Heart left ventricle (tissue), 16 donors: ENCODE measurements at places on chromosomes 11 and 22. TPM values are rescaled to one million over a fixed set of nuclear protein-coding genes. Genes with fewer than 3 reads are reported as not detected.

- H3K27me3 ChIP-seq, result no peaks in the 10 kb centered on the region
- no peaks in the 10 kb centered on the region for H3K4me1 ChIP-seq
- peak; percentile 38 for DNase-seq
- no peaks in the 10 kb centered on the region for H3K36me3 ChIP-seq
- H3K27ac ChIP-seq, result no peak overlapping the region
Observed at GRCh38 chr11:10502770-10503169, 38.2 kb downstream of the RNF141 start.

DNA sequence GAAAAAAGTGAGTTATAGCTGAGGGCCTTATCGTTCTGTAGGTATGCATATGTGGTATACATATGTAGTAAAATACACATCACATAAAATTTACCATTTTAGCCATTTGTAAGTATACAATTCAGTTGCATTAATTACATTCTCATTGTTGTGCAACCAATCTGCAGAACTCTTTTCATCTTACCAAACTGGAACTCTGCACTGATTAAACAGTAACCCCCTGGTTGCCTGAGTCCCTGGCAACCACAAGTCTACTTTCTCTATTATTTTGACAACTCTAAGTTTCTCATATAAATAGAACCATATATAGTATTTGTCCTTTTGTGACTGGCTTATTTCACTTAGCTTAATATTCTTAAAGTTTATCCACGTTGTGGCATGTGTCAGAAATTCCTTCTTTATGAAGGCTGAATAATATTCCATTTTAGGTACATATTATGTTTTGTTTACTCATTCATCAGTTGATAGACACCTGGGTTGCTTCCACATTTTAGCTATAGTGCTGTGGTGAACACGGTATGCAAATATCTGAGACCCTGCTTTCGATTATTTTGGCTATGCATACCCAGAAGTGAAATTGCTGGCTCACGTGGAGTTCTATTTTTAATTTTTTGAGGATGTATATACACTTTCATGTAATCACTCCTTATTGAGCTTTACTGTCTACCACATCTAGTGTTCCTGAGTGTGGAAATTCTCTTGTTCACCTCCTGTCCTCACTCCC, 1.6 kb upstream of the DDX10 start:
- H3K4me1 ChIP-seq, result no peaks in the 10 kb centered on the region
- H3K36me3 ChIP-seq, result peaks cover 4% of the 10 kb centered on the region
- H3K27me3 ChIP-seq, result no peaks in the 10 kb centered on the region
- H3K27ac ChIP-seq, result no peak overlapping the region

GRCh38 chr11:17415523-17416104, 27.2 kb upstream of the KCNJ11 start:
- no peak overlapping the region for H3K4me3 ChIP-seq
- H3K4me1 ChIP-seq, result peaks cover 19% of the 10 kb centered on the region
- H3K27me3 ChIP-seq, result no peaks in the 10 kb centered on the region

- H3K27ac ChIP-seq, result no peak overlapping the region
- peak overlapping the region; percentile 43 for H3K4me3 ChIP-seq
- H3K27me3 ChIP-seq, result peaks cover 6% of the 10 kb centered on the region
- no peaks in the 10 kb centered on the region for H3K36me3 ChIP-seq
Observed at GRCh38 chr11:33376331-33377310, 119.4 kb downstream of the HIPK3 start.

GRCh38 chr11:88886796-88887195, 179.0 kb downstream of the GRM5 start:
- DNase-seq, result no peak
- H3K27ac ChIP-seq, result no peak overlapping the region
- H3K36me3 ChIP-seq, result no peaks in the 10 kb centered on the region
- H3K4me1 ChIP-seq, result no peaks in the 10 kb centered on the region

GRCh38 chr11:34197256-34197655, 91.8 kb downstream of the NAT10 start:
- no peak overlapping the region for H3K4me3 ChIP-seq
- H3K4me1 ChIP-seq, result no peaks in the 10 kb centered on the region
- no peaks in the 10 kb centered on the region for H3K36me3 ChIP-seq
- H3K27ac ChIP-seq, result no peak overlapping the region
- no peaks in the 10 kb centered on the region for H3K27me3 ChIP-seq

DNA sequence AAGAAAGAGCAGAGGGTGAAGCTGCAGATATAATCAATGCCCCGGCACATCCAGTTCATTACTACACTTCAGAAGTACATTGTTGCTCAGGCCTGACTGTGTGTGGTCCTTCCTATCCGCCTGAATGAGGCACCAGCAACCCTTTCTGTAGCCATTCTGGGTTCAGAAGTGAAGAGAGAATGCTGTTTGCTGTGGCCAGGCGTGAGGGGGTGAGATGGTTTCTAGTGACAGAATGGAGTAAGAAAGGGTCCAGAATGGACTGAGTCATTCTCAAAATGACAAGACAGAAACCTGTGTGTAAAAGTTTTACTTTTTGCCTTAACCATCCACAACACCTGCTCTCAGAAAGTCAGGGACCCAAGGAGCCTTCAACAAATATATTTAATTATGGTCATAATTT, 334.8 kb downstream of the GUCY1A2 start:
- no peak overlapping the region for H3K27ac ChIP-seq
- no peaks in the 10 kb centered on the region for H3K27me3 ChIP-seq
- no peak overlapping the region for H3K4me3 ChIP-seq

DNA sequence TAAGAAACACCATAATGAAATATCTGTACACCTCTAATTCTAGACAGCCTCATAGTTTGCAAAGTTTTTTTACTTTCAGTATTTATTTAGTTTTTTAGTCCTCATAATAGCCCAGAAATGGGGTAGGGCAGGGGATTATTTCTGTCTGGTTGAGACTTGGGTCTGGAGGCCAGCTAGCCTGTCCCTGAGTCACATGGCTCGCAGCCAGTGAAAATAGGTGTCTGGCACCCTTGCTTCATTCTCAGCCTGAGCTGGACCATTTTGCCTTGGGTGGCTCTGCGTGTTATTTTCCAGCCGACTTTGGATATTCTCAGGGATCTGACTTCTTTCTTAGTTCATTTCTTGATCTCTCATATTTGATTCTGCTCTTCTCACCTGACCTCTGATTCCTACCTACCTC, 123.9 kb upstream of the NARS2 start:
- no peak overlapping the region for H3K4me3 ChIP-seq
- no peak overlapping the region for H3K27ac ChIP-seq
- no peaks in the 10 kb centered on the region for H3K36me3 ChIP-seq
- no peaks in the 10 kb centered on the region for H3K27me3 ChIP-seq
- H3K4me1 ChIP-seq, result no peaks in the 10 kb centered on the region
- peak; percentile 47 for DNase-seq

- H3K27me3 ChIP-seq, result no peaks in the 10 kb centered on the region
- H3K27ac ChIP-seq, result no peak overlapping the region
- peaks cover 4% of the 10 kb centered on the region for H3K36me3 ChIP-seq
- no peak for DNase-seq
Observed at GRCh38 chr11:31645747-31646146, 136.2 kb downstream of the ELP4 start.

DNA sequence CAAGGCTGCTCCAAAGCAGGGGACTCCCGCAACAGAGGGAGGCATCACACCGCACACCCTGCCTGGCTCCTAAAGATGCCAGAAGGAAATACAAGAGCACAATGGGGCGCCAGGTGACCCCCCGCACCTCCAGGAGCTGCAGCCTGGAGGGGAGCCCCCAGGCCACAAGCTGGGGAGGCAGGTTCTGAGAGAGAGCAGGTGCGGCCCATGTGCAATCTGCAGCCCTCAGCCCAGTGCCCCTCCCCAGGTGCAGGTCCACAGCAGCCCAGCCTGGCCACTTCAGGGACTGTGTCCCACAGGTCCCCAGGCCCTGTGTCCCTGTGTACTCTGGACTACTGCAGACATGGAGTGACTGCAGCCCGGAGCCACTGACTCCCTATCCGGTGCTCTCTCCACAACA, 13.1 kb downstream of the WNT7B start:
- no peak overlapping the region for H3K4me3 ChIP-seq
- no peak for DNase-seq
- H3K27ac ChIP-seq, result no peak overlapping the region
- no peaks in the 10 kb centered on the region for H3K36me3 ChIP-seq

DNA sequence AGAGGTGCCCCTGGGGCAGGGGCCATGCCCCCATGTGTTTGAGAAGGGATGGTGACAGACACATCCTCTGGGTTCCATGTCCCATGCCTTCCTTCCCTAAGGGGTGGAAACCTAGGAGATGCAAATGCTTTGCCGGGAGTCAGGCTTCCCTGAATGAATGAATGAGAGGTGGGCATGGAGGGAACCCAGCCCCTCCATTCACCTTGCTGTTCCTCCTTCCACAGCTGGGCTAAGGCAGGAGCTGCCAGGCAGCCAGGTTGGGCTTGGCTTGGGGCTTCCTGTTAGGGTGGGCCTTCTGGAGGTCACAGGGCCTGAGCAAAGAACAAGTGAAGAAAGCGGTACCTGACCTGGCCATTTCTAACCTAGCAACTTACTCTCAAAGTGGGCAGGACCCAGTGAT, 926 bp downstream of the POU2F3 start:
- H3K27me3 ChIP-seq, result peaks cover 70% of the 10 kb centered on the region
- DNase-seq, result no peak
- H3K27ac ChIP-seq, result no peak overlapping the region
- no peak overlapping the region for H3K4me3 ChIP-seq

DNA sequence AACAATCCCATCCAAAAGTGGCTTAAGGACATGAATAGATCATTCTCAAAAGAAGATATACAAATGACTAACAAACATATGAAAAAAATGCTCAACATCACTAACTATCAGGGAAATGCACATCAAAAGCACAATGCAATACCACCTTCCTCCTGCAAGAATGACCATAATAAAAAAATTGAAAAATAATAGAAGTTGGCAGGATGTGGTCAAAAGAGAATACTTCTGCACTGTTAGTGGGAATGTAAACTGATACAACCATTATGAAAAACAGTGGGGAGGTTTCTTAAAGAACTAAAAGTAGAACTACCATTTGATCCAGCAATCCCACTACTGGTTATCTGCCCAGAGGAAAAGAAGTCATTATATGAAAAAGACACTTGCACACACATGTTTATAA, 77.7 kb upstream of the SC5D start:
- no peak for DNase-seq
- H3K36me3 ChIP-seq, result no peaks in the 10 kb centered on the region

Gene APOA5
- total RNA-seq, result not detected

Gene NOX4
- total RNA-seq, result 2.1 TPM

Gene MS4A10
- not detected for total RNA-seq

Gene OR52E2
- not detected for total RNA-seq

Gene RGL4
- not detected for total RNA-seq

Gene THRSP
- 5.9 TPM for total RNA-seq

Gene RAG2
- total RNA-seq, result not detected

Gene RFPL1
- total RNA-seq, result not detected

Gene UPK3A
- not detected for total RNA-seq

Gene APOBEC3B
- 1.6 TPM for total RNA-seq
